ENCODE measurements at places on chromosomes 13 and 19. TPM values are rescaled to one million over a fixed set of nuclear protein-coding genes. Genes with fewer than 3 reads are reported as not detected.

Gene MTIF3
- total RNA-seq, result 30.1 TPM

Gene NLRP9
- total RNA-seq, result not detected

Gene TMC4
- 4.1 TPM for total RNA-seq

Gene GFY
- total RNA-seq, result not detected

Gene C19orf73
- total RNA-seq, result 6.0 TPM

Gene NLRP7
- not detected for total RNA-seq

Measured in mesangial cell (primary cell).